ENCODE measurements at places on chromosomes 12 and 14.

DNA sequence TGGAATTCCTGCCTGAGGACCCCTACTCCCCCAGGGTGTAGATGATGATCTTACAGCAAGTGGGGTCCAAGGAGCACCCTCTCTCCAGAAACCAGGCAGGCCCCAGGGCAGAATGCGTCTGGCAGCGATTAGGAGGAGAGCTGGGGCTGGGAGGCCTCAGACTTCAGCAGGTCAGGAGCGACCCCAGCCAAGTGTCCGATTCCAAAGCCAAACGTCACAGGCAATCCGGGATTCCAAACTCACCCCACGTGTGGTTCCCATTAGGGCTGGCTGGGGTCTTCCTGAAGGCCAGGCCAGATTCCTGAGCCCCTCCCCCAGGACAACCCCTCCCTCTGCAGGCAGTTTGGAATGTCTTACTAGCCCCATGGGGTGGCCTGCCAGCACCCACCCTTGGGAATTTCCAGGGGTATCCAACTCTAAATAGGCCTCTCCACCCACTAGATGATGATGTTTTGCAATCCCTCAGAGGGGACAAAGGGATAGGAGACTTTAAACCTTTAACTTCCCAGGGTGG is 17.3 kb upstream of the FIGNL2 start:
- DNase-seq, result no peak

- no peak for DNase-seq
These were observed 57.8 kb upstream of the MAX start for GRCh38 chr14:65160091-65160490.

- no peak for DNase-seq
These were observed 205.0 kb downstream of the ADAMTS20 start for GRCh38 chr12:43347026-43347425.

DNA sequence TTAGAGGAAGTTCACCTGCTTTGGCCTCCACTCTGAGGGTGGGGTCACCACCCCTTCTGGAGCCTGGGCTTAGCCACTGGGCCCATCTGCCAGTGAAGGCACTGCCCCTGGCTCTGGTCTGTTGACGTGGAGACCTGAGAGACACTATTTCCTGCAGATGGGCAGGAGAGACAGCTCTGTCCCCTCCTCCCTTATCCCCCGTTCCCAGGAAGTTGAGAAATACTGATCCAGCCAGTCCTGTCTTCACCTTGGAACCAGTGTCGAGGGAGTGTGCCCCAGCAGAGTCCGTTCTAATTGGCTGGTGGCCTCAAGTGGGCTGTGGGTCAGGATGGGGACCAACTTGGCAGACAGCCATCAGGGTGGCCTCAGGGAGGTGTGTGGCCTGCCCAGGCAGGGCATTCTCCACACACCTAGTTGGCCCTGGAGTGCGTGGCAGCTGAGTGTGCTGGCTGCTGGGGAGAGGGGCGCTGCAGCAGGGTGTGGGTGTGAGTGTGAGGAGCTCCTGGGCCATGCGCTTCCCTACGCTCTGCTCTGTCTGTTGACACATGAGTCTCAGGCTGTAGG is 25.4 kb downstream of the CLSTN3 start:
- DNase-seq, result peak; percentile 92

GRCh38 chr12:117580718-117581062 is 219.3 kb upstream of the NOS1 start:
- DNase-seq, result no peak

- DNase-seq, result no peak
These were observed 22.5 kb upstream of the BICD1 start for GRCh38 chr12:32084017-32084688.

- DNase-seq, result no peak
These were observed 80.6 kb upstream of the DBX2 start for GRCh38 chr12:45131506-45131905.

GRCh38 chr12:112168561-112168971 is 43.2 kb downstream of the TRAFD1 start:
- DNase-seq, result no peak

DNA sequence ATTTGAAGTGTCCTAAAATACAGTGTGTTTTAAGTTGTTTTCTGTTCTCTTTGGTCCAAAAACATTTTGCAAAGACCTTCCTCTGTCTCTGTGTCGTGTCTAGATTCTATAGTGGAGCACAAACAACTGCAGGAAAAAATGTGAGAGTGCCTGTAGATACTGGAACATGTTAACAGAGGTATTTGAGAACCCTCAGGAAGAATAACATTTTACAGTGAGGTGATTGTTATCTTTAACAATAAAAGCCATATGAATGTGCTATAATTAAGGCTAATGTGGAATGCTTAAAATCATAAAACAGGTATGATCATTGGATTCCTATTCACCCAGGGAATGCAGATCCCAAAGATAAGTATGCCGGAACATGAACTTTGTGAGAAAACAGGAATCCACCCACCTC is 98.0 kb downstream of the SAMD4A start:
- no peak for DNase-seq

DNA sequence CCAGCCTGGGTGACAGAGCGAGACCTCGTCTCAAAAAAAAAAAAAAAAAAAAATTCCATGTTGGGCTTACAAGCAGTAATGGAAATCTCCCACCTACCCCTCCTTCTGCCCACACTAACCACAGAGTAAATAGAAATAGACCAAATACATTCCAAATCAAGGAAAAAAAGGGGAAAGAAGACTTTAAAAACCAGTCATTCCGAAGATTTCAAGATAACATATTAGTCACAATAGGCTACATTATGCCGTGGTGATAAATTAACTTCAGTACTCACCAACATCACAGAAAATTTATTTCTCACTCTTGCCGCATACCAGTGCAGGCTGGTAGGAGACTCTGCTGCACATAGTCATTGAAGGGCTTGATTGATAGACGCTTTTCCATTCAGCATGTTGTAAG is 15.5 kb upstream of the ETV6 start:
- no peak for DNase-seq

GRCh38 chr12:127899971-127900370 is 367.0 kb upstream of the TMEM132C start:
- DNase-seq, result no peak

GRCh38 chr12:84218406-84218805 is 694.2 kb downstream of the SLC6A15 start:
- no peak for DNase-seq

DNA sequence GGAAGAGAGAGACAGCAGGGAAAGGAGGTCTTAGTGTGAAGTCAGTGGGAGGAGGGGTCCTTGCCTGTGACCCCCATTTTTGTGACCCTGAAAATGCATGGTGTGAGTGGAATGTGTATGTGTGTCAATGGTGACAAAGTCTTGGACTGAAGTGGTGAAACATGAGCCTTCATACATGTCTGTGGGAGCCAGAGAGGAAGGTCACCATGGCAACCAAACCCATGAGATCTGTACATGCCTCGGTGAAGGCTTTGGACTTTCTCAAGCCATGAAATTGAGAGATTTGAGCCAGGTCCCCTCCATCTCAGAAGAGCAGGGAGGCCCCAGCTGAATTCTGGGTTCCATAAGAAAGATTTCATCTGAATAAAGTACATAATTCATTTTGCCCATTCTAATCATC is 108.7 kb downstream of the TTC8 start:
- DNase-seq, result no peak

DNA sequence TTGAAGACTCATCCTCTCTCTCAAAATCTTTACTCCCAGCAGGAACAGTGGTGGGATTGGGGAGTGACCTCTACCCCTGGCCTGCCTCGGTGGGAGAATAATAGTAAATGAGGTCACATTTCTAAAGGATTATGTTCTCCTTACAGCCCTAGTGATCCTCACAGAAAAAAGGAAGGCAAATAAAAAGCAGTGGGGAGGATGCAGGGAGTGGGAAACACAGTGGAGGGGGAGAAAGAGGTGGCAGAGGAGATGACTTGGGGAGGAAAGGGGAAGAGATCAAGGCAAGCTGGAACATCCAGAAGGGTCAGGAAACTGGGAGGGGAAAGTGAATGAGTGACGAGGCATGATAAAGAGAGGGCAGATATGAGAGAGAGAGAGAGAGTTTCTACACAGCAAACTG is 8.3 kb upstream of the SYNDIG1L start:
- no peak for DNase-seq

- DNase-seq, result no peak
These were observed 42.9 kb upstream of the AP4S1 start for GRCh38 chr14:30982533-30982932.

GRCh38 chr14:103529383-103530365 is 678 bp downstream of the TRMT61A start:
- no peak for DNase-seq

- DNase-seq, result no peak
These were observed 20.2 kb downstream of the DCAF4 start for GRCh38 chr14:72946491-72946890.

DNA sequence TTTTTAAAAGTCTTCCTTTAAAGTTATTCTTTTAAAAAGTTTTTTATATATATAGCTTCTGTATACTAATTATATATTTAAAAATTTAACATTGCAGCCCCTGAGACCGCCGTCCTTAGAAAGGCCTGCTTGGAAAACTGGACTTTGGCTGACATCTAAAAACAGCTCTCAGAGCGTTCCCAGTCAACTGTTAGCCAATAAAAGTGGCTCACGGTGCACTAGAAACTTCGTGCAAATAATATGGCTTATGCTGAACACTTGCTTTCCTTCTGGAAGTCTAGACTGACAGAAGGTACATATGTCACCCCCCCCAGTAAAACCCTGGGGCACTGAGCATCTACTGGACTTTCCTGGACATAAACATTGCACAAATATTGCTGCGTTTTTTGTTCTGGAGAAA is 115.0 kb downstream of the KIF21A start:
- no peak for DNase-seq

GRCh38 chr12:27530157-27530922 is 6.3 kb downstream of the PPFIBP1 start:
- no peak for DNase-seq

GRCh38 chr12:70497508-70497907 is 131.4 kb downstream of the KCNMB4 start:
- no peak for DNase-seq

DNA sequence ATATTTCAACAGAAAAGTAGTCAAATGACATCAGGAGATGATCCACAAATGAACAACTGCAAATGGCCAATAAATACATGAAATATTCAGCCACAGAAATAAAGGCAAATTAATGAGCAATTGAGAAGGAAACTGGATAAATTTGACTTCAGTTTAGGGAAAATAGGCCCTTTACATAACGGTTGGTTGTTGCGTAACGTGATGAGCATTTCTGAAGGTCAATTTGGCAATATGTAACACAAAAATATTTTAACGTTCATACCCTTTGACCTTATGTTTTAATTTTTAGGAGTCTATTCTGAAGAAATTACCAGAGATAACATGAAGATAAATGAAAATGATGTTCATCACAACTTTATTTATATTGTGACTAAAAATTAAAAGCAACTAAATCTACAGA is 14.7 kb upstream of the MSRB3 start:
- no peak for DNase-seq

- no peak for DNase-seq
These were observed 12.8 kb upstream of the AQP2 start for GRCh38 chr12:49937639-49938300.

GRCh38 chr14:94405486-94405885 is 17.1 kb upstream of the SERPINA1 start:
- DNase-seq, result no peak

DNA sequence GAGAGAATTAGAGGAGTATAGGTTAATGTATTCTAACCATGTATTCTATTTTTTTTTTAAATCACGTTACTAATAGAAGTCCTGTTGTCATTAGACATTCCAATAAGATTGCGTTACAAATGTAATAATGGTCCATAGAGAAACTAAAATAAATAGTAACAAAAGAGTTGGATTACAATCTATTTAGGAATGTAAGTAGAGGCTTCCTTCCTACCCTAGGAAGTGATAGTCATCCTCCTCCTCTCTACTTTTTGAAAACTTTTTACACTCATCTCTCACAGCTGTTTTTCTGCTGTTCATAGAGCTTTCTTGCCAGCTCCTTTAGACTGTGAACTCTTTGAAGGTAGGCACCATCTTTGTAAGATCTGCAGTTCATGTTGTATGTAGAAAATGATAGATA is 23.6 kb downstream of the TRHDE start:
- DNase-seq, result no peak

DNA sequence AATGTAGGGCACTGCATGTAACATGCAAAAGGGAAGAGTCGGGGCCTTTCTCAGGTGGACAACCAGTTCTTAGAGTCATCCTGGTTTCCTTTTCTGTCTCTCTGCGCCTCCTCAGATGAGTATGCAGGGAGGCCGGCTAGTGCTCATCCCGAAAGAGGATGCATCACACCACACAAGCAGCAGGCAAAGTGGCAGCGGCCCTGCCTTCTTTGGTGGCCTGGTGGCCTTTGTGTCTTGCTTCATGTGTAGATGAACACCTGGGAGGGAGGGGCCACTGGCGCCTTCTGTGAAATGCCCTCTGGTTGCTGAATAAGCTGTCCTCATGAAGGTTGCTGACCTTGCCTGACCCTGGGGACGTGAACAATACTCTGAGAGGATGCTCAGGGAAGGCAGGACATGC is 18.0 kb downstream of the SLC24A4 start:
- peak; percentile 24 for DNase-seq

GRCh38 chr12:115870510-115870909 is 407.0 kb downstream of the MED13L start:
- no peak for DNase-seq

- DNase-seq, result no peak
These were observed 862 bp downstream of the KLRB1 start for GRCh38 chr12:9606736-9607372.

DNA sequence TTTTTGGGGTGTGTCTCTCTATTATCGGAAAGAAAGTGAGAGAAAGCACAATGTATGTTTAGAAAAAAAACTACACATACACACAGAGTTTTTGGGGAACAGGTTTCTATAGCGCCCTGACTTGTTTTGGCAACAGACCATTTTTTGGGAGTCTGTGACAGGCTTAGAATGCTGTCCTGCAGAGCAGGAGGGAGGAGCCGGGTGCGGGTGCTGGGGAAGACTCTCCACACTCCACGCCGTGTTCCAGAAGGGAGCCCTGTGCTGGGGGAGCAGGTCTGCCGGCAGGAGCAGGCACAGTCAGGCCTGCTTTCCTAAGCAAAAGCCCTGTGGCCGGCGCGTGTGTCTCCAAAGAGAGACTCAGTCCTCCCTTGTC is 26.5 kb downstream of the CD9 start:
- no peak for DNase-seq
